Stimulated activated naive CD8-positive, alpha-beta T cell treated with anti-CD3 and anti-CD28 coated beads, Interleukin-15, Interleukin-2, amounts not matched to agents 100 U/mL and 50 U/mL, for 24 hours (primary cell): ENCODE measurements at places on chromosomes 16 and 17.

DNA sequence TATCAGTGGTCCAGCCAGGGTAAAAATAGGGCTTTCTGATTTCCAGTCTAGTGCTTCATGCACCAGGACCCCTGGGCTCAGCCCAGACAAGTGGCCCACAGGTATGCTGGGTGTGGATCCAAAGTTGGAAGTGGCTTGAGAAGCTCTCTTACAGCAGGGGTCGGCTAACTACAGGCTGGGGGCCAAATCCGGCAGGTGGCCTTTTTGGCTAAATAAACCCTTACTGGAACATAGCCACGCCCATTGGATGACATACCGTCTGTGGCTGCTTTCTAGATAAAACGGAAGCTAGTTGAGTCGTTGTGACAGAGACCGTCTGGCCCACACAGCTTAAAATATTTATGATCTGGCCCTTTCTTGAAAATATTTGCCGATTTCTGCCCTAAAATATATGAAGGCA is 119.0 kb upstream of the CDC42EP4 start:
- no peak for DNase-seq

DNA sequence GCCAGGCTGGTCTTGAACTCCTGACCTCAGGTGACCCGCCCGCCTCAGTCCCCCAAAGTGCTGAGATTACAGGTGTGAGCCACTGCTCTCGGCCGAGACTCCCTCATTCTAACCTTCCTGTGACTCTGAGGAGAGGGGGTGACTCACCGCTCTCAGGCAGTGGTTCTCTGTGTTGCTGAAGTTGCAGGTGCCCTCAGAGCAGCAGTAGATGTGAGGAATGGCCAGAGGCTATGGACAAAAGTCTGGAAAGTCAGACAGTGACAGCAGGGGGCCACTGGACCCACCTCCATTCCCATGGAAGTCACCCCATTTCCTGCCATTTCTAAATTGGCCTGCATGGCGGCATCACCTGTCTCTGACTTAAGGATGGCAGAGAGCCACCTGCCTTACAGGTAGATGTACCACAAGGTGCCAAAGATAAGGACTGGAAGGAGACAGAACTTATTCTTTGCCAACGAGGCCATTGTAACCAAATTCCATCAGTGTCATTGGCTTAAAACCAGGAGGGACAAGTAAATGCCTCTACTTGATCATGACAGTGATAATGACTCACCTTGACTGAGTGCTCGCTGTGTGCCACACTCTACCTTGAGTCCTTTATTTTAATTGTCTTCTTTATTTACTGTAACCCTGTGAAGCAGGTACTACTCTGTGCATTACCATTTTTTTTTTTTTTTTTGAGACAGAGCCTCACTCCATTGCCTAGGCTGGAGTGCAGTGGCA is 15.3 kb upstream of the CNOT1 start:
- no peak for DNase-seq

- no peak for DNase-seq
These were observed 14.1 kb downstream of the KCNJ12 start for GRCh38 chr17:21390294-21390693.

DNA sequence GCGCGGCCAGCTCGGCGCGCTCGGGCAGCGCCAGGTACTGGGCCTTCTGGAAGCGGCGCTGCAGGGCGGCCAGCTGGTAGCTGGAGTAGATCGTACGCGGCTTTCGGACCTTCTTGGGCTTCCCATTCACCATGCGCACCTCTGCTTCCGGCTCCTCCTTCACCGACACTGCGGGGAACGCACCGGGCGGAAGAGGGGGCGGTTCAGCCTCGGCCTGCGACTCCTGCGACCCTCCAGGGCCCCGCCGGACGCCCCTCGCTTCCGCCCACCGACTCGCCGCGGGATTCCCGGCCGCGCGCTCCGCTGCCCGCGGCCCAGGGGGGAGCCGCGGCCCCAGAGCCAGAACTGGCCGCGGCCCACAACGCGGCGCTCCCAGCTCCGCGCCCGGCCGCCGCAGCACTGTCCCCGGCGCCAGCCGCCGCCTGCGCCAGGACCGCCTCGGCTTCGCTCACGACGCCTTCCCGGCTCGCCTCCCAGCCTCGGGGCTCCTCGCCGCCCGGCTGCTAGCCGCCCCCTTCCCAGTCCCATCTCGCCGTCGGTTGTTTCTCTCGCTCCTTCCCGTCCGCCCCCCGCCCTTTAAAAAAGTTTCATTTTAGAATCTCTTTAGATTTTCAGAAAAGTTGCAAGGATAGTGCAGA is 1.5 kb downstream of the DLX3 start:
- DNase-seq, result peak; percentile 33

- DNase-seq, result peak; percentile 10
These were observed at the start of gene CHP2 for GRCh38 chr16:23754594-23755483. TSS of gene CHP2 (plus strand) at chr16:23755026. CDS start at chr16:23755050, 24 bp downstream.

DNA sequence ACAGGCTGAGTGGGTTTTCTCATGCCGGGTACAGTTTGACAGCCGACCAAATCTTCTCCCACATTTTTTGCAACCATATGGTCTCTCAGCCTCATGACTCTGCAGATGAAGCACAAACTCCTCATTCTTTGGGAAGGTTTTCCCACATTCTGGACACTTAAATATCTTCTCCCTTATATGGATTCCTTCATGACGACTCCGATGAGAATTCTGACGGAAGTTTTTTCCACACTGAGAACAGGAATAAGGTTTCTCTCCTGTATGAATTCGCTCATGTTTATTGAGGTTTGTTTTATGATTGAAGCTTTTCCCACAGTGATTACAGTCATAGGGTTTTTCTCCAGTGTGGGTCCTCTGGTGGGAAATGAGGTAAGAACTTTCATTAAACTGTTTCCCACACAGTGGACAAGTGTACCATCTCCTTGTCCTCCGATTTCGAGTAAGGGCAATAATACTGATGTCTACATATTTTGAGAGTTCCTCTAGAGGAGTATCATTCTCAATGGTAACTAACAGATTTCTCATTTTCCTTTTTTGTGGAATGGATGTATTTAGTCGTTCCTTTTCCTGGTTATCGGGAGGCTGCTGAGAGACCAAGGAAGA is 10.9 kb downstream of the ZNF200 start:
- no peak for DNase-seq

DNA sequence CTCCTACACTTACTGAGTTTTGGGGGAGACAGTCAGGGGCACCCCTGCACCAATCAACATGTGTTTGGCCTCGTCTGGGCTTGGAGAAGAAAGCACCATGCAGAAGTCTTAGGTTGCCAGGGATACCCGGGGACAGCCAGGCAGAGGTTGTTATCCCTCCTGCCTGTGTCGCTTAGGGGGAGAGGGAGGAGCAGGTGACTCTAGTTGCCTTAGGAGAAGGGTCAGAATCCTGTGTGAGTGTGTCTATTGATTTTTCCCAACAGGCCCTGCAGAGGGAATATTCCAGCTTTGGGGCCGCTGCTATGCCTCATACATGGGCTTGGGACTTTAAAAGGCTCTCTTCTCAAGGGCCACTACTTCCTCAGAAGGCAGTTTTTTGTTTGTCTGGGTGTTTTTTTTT is 89.1 kb downstream of the RGS9 start:
- no peak for DNase-seq

- DNase-seq, result no peak
These were observed 10.5 kb downstream of the PER1 start for GRCh38 chr17:8141741-8142140.

DNA sequence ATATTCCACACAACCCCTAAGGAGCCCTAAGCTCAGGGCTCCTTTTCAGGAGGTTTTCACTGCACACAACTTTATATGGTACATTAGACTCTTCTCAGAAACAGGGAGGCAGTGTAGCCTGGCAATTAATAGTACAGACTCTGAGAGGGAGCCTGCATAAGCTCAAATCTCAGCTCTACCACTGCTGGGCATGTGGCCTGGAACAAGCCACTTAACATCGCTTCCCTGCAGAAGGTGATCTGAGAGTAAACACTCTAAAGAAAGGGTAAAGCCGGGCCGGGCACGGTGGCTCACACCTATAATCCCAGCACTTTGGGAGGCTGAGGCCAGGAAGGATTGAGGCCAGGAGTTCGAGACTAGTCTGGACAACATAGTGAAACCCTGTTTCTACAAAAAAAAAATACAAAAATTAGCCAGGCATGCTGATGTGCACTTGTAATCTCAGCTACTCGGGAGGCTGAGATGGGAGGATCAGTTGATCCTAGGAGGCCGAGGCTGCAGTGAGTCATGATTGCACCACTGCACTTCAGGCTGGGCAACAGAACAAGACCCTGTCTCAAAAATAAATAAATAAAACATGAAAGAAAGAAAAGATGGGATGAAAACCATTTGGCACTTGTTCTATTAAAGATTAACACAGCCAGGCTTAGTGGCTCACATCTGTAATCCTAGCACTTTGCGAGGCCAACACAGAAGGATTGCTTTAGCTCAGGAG is 70.7 kb upstream of the DNAJA2 start:
- DNase-seq, result no peak

- no peak for DNase-seq
These were observed 29.4 kb downstream of the ADAM11 start for GRCh38 chr17:44788139-44788538.

DNA sequence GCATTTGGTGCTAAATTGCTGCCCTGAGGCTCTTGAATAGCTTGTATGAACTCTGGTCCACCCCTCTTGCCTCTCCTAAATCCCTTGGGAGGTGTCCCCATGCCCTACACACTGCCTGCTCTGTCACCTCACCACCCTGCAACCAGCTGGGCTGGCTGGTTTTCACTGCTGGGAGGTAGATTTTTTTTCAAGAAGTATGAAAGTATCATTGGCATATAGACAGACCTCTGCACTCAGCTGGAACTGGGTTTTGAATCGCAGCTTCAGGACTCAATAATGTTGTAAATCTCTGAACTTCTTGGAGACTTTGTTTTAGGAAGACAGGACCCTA is 184.9 kb downstream of the MSI2 start:
- no peak for DNase-seq

GRCh38 chr16:2532494-2533141 is 1.4 kb upstream of the CEMP1 start:
- DNase-seq, result peak; percentile 70

DNA sequence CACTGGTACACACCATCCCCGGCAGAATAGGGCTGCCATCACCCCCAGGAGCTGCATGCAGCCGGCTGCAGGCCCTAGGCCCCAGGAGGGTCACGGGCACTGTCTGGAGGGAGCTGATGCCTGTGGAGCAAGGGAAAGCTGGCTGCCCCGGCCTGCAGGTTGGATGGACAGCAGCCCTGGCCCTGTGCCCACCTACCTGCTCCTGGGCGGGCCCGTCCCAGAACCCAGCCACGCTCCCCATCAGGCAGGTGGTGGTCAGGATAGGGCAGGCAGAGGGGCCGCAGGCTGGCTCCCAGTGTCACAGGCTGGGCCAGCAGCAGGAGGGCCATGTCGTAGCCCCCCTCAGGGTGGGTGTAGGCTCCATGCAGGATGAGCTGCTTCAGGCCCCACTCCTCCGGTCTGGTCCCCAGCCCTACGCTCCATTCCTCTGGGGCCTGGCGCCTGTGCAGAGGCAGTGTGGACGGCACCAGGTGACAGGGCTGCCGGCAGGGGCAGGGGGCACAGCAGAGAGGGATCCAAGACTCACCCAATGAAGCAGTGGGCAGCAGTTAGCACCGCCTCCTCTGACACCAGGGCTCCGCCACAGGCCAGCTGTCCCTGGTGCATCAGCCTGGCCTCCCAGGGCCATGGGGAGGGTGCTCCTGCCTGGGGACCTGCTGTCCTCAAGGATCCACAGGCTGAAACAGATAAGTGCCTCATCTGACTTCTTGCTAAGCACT is 4.0 kb downstream of the PRSS53 start:
- no peak for DNase-seq
